ENCODE measurements at places on chromosomes 4 and X. TPM values are rescaled to one million over a fixed set of nuclear protein-coding genes. Genes with fewer than 3 reads are reported as not detected.
A peak's percentile ranks its signal among the peaks of the same experiment; 100 is the strongest.

The TBC1D8B gene
- 16.9 TPM for total RNA-seq

The PRR32 gene
- total RNA-seq, result 3.5 TPM

- no peak for DNase-seq
These were observed 97.6 kb upstream of the IRS4 start for GRCh38 chrX:108833993-108834392.

- no peak for DNase-seq
These were observed 18.0 kb upstream of the MAEA start for GRCh38 chr4:1271686-1272085.

GRCh38 chr4:7614350-7614949 is 179.7 kb upstream of the PSAPL1 start:
- DNase-seq, result no peak

DNA sequence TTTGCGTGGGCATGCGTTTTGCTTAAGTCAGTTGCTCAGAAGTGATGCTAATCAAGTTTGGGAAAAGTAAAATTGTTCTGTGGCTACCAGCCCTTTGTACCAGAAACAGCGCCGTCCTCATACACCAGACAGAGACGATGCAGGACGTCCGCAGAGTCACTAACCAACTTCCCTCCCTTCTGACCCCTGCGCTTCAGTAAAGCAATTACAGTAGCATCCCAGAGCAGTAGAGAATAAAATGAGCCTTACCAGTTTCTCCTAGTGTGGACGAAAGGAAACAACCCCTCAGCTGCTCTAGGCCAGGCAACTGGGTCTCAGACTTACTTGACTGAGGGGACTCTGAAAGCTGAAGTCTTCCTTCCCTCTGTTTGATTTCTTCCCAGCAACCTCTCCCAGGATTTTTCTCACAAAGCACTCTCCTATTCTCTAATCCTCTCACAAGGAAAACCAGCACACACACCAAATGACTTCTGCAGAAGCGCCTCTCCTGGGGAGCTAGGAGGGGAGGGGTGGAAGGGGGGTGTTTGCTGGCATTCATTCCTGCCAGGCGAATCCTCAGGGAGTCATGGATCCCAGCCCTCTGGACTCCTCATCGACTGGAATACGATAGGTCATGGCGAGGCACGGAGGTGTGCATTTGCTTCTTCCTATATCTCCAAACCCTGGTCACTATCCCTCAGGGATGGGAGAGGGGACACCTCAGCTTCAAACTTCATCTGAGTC is 56.0 kb upstream of the MID1 start:
- no peak for DNase-seq

- peak; percentile 54 for DNase-seq
These were observed at the start of gene CASP6 for GRCh38 chr4:109702950-109703663. Gene CASP6 (minus strand): TSS chr4:109703445. CDS start chr4:109703395, 50 bp downstream.

DNA sequence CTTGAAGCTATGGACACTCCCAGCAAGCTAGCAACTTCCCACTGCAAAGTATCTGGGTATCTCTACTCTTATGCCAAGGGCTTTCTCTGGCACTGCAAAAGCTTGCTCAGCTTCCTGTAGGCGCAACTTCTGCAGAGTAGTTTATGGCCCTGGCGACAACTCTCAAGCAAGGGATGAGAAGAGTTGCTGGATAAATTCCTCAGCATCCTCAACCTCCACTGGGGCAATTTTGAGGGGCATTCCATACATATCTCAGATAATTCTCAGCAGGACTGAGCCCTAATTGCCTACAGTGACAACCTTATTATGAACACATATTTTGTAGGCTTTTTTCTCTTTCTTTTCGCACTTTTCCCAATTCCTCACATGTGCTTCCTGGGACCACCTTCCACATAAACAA is 31.2 kb upstream of the TAB3 start:
- no peak for DNase-seq

DNA sequence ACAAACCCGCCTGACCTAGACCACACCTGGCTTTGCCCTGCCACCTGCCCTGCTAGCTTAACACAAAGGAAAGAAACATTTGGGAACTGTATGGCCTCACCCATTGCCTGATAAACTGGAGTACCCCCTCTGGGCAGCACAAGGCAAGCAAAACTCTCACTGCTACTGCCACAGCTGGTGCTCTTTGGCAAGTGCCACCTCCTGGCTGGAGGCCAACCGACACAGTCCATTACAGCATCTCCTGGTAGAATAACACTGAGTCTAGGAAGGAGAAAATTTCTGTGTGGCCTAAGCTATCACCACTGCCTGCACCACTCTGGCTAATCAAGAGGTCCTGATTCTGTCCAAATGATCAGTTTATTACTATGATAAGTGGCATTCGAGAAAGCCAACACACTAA is 18.9 kb upstream of the SPANXN3 start:
- no peak for DNase-seq

GRCh38 chrX:101550362-101550750 is at the start of gene ARMCX1:
Gene ARMCX1 (plus strand): TSS chrX:101550547. CDS start chrX:101552931, 2,384 bp downstream.
- peak; percentile 72 for DNase-seq

Measured in skin of body (tissue), 3 donors.